ENCODE measurements at places on chromosomes 4 and X.

DNA sequence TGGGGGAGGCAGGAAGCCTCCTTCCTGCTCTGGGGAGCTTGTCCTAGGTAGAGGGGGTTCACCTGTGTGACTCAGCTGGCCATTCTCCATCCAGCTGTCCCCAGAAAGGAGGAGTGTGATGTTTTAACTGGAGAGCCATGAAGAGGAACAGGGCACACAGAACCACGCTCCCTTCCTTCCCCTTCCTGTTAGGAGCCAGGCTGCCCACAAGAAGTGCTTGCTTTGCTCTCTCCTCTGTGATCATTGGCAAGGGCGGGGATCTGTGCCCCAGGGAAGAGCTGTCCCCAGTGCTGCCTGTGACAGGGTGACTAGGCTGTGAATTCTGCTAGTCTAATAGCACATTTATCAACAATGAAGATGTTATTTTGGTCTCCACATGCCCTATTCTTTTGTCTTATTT lies 169.6 kb upstream of the GATB start:
- no peak for DNase-seq

GRCh38 chr4:121277194-121278105 lies 103.4 kb downstream of the QRFPR start:
- DNase-seq = no peak

DNA sequence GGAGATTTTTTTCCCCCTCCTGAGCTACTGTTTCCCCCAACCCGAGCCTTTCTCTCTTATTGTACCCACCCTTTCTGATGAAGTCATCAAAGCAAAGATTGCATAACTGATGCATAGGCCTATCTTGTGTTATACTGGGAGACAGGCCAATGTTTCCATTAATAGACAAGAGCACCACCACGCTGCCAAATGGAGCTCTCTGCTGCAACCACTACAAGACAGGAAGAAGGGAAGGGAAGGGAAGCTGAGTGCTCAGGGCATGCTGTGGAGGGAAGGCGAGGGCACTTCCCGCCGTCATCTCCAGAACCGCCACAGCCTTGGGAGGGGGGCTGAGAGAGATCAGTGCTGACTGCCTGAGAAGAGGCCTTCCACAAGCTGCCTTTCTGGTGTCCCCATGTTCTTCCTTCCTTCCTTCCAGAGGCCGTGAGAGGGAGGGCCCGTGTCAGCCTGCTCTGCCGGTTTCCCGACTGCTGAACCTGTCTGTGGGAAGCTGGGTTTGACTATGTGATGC lies 75.0 kb downstream of the MGST2 start:
- no peak for DNase-seq

GRCh38 chrX:17000751-17001150 lies 54.3 kb downstream of the REPS2 start:
- no peak for DNase-seq

DNA sequence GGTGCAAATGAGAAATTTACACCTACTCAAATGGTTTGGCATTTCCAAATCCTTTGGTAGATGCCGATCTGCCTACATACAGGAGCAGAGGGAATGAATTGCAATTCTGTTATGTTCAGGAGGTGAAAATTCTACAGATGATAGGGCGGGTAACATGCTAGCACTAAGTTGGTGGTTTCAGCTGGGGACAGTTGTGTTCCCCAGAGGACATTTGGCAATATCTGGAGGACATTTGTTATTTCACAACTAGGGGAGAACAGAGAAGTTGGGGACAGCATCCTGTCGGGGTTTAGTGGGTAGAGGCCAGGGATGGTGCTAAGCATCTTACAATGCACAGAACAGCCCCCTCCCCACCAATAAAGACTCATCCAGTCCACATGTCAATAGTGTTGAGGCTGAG lies 96.5 kb upstream of the PUDP start:
- no peak for DNase-seq

DNA sequence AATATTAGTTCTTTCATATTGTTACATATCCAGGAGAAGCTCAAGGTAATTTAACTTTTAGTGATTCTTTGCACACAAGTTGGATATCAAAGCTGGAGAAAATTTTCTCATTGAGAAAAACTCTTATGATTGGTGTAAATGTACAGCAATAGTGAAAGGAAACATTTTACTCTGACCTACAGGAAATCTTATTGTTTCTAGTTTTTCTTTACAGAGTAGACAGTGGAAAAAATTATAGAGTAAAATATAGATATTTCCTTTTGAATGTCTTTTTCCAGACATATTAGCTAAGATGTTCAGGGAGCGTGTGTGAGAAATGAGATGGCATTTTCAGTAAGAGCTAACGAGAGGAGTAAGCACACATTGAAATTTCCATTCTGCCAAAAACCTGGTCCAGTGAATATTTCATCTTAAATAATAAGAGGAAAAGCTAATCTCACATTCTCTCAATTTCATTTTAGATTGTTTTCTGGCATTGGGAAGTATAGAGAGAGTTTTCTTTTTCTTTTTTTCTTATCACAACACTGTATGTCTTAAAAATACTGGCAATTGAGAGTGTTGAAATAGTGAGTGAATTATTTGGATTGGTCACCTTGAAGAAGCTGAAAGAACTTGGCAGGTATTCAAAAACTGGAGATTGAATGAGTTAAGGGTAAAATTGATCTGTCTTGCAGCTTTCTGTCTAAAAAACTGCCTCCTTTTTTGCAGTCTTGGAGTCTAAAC lies 15.6 kb upstream of the ATP8A1 start:
- no peak for DNase-seq

GRCh38 chr4:186939226-186939625 lies 215.6 kb upstream of the FAT1 start:
- DNase-seq = no peak

DNA sequence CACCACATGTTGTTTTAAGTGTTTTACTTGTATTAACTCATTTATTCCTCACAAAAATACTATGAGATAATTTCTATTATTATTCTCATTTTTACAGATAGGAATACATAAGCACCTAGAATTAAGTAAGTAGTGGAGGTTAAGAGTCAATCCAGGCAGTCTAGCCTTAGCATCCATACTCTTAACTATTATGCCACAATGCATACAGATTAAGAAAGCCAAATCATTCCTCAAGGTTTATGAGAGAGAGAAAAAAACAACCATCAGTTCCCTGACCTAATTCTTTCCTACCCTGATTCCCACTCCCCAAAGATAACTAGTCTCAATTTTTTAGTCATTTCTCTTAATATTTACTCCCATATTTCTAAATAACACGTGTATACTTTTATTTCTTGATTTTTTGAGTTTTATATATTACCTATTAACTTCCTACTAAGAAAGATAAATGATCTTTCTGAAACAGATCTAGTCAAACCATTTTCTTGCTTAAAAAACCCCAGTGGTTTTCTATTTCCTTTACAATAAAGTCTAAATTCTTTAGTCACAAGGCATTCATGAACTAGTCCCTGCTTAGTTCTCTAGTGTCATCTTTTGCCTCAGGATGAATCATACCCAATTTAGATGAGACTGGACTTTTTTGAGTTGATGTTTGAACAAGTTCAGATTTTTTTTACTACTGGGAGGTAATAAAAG lies 16.0 kb downstream of the UBA6 start:
- DNase-seq = no peak

GRCh38 chrX:40154853-40155588 lies 57.3 kb upstream of the BCOR start:
- no peak for DNase-seq

GRCh38 chrX:136493011-136493410 lies 4.4 kb upstream of the HTATSF1 start:
- DNase-seq = no peak

GRCh38 chrX:37488323-37488722 lies 83.1 kb upstream of the LANCL3 start:
- DNase-seq = no peak

DNA sequence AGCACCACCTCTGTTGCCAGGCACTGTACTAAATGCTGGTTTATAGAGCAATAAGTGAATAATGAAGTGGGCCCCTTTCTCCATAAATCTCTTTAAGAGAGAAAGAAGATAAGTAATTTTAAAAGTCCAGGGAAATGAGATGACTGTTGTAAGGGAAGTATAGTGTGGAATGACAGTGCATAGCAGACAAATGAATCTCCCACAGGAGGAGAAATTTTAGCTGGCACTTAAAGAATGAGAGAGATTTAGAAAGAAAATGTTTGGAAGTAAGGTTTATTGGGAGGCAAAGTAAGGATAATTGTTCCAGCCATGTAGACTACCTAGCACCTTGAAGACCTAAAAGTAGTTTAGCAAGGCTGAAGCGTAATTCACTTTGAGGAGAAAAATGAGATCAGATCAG lies 1081.1 kb upstream of the PABPC4L start:
- no peak for DNase-seq

DNA sequence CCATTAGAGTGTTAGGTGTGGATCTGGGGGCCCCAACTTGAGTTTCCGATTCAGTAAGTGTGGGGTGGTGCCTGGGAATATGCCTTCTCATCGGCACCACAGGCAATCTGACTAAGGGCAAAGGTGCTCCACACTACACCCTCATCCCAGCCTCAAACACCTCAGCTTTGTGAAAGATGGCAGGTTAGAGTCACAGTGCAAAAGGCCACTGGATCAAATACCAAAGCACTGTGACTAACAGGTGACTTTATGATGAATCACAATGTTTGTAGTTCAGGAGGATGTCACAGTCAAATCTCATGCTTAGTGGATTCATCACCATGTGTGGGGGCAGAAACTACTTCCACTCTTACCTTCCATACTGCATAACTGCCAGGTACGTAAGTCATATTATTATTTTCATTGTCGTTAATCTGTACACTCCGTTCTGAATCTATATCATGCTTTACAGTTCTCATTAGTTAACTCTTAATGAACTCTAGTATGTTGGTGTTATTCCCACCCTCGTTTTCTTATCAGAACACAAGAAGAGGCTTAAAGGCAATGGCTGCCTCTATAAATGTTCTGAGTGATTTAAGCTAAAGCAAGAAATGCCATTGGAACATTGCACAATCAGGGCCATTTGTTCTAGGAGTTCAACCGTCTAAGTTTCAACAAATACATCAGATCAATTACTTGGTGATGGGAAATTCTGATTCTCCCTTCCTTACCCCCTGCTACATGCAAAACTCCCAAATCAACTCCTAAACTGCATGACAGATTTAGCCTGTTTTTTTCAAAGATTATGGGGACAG lies 50.2 kb downstream of the PRKG2 start:
- no peak for DNase-seq

DNA sequence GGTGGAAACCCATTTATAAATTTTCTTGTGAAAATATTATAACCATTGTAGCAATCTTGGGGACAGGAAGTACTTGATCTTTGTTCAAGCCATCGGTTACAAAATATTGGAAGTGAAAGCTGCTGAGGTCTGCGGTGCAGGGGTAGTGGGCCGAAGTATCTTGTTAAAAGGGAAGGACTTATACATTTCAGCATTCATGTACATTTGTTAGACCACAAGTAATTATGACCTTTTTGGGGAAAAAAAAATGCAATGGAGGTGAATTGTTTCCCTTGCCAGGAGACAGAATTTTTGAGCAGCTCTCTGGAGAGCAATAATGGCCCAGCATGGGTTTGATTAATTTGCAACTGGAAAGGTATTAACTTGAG lies 121.3 kb downstream of the EGF start:
- DNase-seq = no peak

DNA sequence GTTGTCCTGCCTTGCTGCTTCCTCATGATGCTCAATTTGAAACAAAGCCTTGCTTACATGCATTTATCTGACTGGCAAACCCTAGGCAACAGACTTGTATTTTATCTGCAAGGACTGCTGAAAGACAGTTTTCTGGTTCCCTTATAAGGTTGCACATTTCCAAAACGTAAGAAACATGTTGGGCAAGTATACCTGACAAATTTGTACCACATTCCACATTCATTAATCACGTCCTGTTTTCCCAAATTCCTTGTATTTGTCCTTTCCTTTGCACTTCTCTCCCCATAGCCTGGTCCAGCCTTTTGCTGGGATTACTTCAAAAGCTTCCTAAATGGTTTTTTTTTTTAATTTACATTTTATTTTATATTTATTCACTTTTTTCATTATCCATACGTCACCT lies 310.1 kb downstream of the PPP3CA start:
- DNase-seq = no peak

DNA sequence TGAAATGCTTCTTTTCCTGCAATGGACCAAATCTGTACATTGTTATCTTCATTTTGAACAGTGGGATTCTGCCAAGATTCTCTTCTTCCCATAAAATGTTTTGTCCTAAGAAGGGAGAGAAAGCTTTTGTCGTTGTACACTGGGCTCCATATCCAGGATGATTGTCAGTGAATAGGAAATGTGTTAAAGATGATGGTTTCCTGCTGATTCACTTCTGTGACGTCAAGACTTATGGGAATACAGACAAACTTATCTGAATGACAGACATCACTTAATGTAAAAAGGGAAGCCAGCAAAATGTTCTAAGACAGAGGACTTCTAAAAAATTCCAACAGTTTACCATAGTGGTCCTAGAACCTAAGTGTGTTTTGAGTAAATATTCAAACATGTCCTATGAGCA lies 53.7 kb upstream of the HPF1 start:
- no peak for DNase-seq

GRCh38 chr4:175190654-175191053 lies 272.5 kb downstream of the ADAM29 start:
- DNase-seq = no peak

GRCh38 chrX:24260842-24261550 lies 52.9 kb downstream of the SUPT20HL2 start:
- DNase-seq = no peak

DNA sequence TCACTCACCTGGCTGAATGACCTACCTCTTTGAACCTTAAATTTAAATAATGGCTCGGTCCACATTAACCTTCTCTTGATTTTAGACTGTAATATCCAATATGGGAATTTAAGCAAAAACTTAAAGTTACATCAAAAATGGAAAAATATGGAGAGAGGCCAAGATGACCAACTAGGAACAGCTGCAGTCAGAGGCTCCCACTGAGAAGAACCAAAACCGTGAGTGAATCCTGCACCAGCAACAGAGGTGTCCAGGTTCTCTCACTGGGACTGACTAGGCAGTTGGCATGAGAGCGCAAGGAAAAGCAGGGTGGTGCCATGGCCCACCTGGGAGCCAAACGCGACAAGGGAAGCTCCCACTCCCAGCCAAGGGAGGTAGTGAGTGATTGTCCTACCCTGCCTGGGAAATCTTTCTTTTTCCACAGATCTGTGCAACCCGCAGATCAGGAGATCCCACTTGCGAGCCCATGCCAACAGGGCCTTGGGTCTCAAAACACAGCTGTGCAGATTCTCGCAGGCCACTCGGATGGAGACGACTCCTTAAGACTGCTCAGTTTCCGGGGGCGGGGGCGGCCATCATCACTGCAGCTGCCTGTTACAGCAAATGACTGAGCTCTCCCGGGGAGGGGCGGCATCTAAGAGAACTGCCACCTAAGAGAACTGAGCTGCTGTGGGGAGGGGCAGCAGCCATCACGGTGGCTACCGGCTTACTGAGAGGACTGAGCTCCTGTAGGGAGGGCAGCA lies 343.4 kb downstream of the DMD start:
- DNase-seq = no peak

DNA sequence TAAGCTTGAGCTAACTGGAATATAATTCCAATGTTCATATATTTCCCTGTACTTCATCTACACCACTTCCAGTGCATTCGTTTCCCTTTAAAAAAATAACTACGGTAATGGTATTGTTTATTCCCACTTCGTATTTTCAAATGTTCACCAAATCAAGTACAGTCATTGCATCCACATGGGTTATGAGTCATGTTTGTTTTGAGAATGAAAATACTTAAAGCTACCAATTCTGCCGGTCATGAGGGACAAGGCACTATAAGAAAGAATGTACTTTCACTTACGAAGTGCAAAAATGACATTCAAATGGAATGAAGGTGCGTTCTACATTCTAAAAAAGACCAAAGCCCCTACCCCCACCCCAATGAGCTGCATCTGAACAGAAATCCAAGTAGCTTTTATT lies 174.4 kb upstream of the FGF13 start:
- DNase-seq = no peak
